Right atrium auricular region (tissue), 2 donors: ENCODE measurements at places on chromosomes 1 and 21. TPM values are rescaled to one million over a fixed set of nuclear protein-coding genes. Genes with fewer than 3 reads are reported as not detected.
A peak's percentile ranks its signal among the peaks of the same experiment; 100 is the strongest.

The TRPM2 gene
- total RNA-seq, result 0.89 TPM

The MCOLN2 gene
- total RNA-seq, result not detected

The VWA5B1 gene
- 0.22 TPM for total RNA-seq

The GNAI3 gene
- total RNA-seq, result 2.8 TPM

The IL22RA1 gene
- total RNA-seq, result 0.24 TPM

The PODN gene
- total RNA-seq, result 44.1 TPM

The ELAVL4 gene
- 1.4 TPM for total RNA-seq

DNA sequence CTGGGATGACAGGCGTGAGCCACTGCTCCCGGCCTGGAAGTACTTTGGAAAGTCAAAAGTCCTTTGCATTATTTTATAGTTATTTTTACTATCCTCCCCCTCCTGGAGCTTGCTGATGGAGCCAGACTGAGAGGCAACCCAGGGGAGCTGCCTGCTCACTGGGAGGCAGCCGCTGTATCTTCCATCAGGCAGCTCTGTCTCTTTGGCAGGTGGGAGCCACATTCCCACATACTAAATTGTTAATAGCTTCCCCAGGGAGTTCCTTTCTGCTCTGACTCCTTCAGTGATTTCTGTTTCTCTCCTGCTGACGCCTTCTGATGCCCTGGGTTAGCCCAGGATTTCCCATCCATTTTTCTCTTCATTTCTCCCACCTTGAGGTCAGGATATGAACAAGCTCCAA, 4.9 kb upstream of the OPRD1 start:
- no peak for DNase-seq

- no peak for DNase-seq
These were observed 98.7 kb upstream of the LHX8 start for GRCh38 chr1:75035536-75035935.

GRCh38 chr1:241560146-241560848, 28.1 kb downstream of the KMO start:
- no peak for DNase-seq

DNA sequence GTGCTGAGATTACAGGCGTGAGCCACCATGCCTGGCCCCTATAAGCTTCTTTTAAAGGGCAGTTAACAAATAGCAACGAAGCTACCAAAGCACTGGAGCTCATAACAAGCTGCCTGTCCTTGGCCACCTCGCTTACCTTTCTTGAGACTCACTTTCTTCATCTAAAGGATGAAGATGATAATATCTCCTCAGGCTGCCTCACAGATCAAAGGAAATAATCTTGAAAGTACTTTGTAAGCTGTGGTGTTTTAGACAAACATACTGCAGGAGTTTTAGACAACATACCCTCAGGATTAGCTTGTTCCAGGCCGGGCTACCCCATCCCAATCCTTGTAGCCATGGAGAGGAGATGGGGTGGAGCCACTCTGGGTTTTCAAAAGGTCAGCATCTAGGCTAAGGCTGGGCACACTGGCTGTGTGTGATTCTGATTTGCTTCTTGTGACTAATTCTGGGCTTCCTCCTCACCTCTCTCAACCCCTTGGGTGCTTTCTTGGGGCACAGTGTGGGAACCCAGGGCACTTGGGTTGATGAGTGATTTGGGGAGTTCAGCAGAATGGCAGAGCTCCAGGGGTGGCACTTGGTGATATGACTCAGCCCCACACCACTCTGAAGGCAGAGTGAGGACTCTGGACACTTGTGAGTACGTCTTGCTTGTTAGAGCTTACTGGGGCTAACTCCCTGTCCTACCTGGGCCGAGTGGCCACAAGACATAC, 5.2 kb downstream of the GPR25 start:
- DNase-seq, result peak; percentile 40

- DNase-seq, result no peak
These were observed 9.8 kb downstream of the BTG3 start for GRCh38 chr21:17602874-17603273.

GRCh38 chr1:212586206-212587015, 22.1 kb upstream of the ATF3 start:
- no peak for DNase-seq

- DNase-seq, result no peak
These were observed 659.4 kb upstream of the CAMK1G start for GRCh38 chr1:208923946-208924720.

- DNase-seq, result no peak
These were observed 66.8 kb downstream of the PHACTR4 start for GRCh38 chr1:28436211-28436769.

DNA sequence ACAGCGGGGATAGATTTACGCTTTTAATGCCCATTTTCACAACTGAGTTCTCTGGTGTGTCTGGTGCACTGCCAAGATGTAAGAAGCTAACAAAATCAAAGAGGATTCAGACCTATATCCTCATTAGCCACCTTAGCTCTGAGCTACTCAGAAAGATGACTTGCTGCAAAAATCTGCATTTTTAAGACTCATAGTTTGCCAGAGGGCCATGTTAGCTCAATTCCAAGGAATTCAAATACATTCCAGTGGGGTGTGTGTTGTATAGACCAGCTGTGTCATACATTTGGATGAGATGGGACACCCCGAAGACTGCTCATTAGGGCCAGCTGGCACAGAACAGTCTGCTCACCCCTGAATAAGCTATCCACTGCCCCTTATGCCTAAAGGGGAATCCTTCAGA, 8.9 kb downstream of the DENND2D start:
- DNase-seq, result no peak

GRCh38 chr1:224800486-224801119, 128.9 kb upstream of the DNAH14 start:
- no peak for DNase-seq

GRCh38 chr1:104932030-104932915, 1182.6 kb downstream of the AMY1C start:
- DNase-seq, result no peak

DNA sequence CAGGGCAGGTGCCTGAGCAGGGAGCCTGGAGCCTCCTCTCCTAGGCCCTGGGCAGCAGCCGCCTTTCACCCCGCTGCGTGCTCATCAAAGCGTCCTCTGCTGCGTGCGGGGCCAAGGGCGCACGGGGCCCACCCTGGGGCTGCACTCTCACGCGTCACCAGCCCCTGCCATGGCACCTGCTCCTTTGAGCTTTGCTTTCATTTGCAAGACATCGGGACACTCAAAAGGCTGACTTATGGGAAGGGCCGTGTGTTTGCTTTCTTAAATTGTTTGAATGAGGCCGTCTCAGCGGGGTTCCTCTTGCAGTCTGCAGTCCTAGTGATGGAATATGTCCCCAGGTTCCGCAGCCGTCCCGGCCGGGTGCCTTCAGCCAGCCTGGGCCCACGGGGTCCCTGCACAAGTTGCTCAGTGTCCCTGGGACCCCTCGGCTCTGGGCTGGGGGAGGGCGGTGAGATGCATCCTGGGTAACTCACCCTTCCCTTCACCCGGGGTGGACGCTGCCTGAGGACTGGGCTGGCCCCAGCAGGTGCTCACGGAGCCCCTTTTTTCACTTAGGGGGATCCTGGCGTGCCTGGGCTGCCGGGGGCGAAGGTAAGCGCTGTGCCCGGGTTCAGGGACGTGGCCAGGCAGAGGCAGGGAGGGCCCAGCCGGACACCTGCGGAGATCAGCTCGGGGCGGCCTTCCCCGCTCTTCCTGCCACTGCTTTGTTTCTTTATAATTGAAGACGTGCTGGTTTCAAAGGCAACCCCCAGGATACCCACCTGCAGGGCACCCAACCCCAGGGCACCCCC, 53.1 kb downstream of the SLC19A1 start:
- DNase-seq, result no peak

DNA sequence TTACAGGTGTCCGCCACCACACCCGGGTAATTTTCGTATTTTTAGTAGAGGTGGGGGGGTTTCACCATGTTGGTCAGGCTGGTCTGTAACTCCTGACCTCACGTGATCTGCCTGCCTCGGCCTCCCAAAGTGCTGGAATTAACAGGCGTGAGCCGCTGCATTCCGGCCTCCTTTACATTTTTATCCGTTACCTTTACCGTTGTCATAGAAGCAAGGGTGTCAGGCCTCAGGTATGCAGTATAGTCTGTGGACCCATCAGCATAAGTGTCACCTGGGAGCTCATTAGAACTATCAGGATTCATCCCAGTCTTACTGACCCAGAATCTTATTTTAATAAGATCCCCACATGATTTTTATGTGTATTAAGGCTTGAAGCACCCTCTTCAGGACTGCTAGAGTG, 5.4 kb downstream of the CDC42 start:
- no peak for DNase-seq

- no peak for DNase-seq
These were observed 1.0 kb downstream of the ARPC5 start for GRCh38 chr1:183634429-183635065.

DNA sequence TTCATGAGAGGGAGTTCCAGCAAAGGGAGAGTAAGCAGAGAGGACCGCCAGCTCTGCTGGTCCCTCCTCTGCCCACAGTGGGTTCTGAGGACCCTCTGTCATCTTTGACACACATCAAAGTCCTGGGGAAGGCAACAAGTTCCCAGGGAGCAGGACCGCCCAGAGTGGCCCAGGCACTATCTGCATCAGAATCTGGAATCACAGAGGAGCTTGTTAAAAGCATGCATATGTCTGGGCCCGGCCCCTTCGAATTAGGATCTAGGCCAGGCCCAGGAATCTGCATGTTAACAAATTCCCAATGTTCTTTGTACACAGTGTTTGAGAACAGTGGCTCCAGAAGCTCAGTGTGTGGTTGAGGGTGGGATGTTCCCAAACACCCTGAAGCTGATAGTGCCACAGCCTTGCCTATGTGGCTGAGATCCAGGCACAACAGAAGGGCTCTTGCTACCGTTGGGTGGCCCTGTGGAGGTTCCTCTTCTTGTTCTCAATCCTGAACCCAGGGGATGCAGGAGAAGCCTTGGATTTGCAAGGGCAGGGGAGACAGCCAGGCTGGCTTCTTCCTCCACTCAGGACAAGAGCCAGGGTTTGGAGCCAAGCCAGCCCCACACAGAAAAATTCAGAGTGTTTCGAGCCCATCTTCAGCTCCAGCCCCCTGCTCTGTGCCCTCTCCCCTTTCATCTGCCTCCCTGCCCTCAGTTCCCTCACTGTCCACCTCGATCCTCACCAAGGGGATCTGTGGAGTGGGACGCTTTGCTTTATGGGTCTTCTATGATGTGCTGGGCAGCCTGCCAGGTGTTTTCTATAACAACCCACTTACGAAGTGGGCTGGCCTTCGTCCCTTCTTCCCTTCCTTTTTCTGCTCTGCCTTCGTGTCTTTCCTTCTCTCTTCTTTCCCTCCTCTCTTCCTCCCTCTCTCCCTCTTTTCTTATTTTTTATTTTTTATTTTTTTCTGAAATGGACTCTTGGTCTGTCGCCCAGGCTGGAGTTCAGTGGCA, 129.0 kb upstream of the TMPRSS2 start:
- DNase-seq, result no peak

- no peak for DNase-seq
These were observed 109.4 kb downstream of the RGS2 start for GRCh38 chr1:192918259-192918658.

- DNase-seq, result no peak
These were observed 6.3 kb downstream of the TMEM234 start for GRCh38 chr1:32215629-32216480.

DNA sequence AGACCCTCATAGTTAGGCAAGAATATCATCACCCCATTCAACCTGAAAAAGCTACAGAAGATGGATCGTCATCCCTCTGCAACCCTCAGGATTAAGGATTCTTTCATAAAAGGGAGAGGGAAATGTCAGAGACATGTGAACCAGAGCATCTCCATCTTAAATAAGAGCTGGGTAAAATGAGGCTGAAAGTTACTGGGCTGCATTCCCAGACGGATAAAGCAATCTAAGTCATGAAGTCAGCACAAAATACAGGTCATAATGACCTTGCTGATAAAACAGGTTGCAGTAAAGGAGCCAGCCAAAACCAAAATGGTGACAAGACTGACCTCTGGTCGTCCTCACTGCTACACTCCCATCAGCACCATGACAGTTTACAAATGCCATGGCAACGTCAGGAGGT, 22.6 kb downstream of the PRDX6 start:
- DNase-seq, result no peak

DNA sequence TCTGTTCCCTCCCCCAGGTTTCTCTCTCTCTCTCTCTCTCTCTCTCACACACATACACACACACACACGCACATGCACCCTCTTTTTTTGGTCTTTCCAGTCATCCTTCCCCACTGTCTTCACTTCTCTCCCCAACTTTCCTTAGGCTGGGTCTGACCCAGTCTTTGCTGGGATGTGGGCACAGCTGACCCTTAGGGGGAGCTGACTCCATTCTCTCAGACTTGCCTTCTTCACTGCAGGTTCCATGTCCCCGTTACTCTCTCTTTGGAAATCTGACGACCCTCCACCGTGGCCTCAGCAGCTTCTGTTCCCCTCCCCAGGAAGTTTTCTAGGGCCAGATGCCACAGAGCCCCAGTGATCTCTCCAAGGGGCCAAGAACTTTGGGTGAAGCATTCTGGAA, 2.1 kb downstream of the DISP3 start:
- DNase-seq, result no peak

DNA sequence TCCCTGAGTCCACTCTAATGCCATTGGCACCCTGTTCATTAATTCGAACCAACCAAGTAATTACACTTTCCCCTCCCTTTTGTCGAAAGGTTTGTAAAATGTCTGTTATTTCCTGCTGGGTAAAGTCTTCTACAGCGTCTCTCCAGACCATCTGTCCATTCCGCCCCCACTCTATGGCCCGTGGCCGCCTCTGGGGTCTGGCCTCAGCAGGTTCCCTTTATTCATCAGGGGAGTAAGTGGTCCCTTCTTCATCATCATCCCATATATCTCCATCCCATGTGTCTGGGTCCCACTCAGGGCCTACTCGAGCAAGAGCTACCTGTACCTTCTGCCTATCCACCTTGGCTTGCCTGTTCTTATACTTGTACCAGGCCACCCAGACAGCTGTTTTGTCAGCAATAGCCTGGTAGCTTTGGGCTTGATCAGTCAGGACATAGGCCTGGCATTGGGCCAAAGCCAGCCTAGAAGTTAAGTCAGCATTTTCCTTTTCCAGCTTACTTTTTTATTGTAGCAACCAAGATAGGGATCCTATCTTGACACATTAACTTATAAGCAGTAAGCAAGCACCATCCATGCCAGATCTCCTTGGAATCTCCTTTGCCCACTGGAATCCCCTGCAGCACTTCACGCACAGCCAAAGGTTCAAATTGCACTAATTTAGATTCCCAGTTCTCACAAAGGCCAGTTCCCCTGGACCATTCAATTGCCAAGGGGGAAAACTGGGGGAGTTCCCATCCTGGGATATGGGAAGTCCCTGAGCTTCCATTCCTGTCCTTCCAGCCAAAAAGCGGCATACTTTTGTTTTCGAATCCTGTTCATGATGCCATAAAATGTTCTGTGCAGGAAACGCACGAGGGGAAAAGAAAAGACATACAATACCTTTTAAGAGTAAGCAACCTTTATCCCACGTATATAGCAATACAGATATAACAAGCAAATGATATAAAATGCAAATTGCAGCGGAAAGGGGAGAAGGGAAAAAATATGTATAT, 6.6 kb upstream of the STUM start:
- no peak for DNase-seq

DNA sequence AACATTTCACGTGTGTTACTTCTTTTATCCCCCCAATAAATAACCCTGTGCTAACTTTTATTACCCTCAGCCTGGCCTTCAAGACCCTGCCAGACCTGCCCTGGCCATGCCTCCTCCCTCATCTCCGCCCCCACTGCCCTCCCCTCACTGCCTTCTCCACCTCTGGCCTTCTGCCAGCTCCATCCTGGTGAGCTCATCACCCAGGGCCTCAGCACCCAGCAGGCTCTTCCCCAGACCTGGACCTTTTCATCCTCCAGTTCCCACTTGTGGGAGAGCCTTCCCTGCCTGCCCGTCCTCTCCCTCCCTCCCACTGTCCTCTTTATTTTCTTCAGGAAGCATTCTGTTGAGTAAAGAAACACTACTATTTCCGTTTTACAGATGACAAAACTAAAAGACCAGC, 72.0 kb downstream of the SLC66A1 start:
- DNase-seq, result no peak

GRCh38 chr1:59104191-59104760, 192.6 kb upstream of the FGGY start:
- DNase-seq, result no peak
